ENCODE measurements at places on chromosomes 3 and 15. TPM values are rescaled to one million over a fixed set of nuclear protein-coding genes. Genes with fewer than 3 reads are reported as not detected.

Gene MYZAP
- total RNA-seq, result 3.2 TPM

Gene FAM107A
- total RNA-seq, result 25.1 TPM

Gene CYP1A2
- total RNA-seq, result not detected

Gene CYP19A1
- 7.2 TPM for total RNA-seq

Gene SPESP1
- 4.8 TPM for total RNA-seq

Gene PLSCR2
- not detected for total RNA-seq

Gene CADPS
- 370 TPM for total RNA-seq

Gene MAP4
- total RNA-seq, result 336 TPM

Gene NR2F2
- total RNA-seq, result 28.1 TPM

Gene ARHGEF26
- 15.2 TPM for total RNA-seq

Gene WDR53
- 5.1 TPM for total RNA-seq

Gene ITIH3
- not detected for total RNA-seq

Gene FRMD5
- total RNA-seq, result 27.9 TPM

Gene GORASP1
- 40.8 TPM for total RNA-seq

Gene SNX33
- total RNA-seq, result 2.5 TPM

Gene SKOR1
- 0.69 TPM for total RNA-seq

Gene IGF2BP2
- 19.6 TPM for total RNA-seq

Gene C2CD4A
- under 0.01 TPM for total RNA-seq

Gene FEZF2
- total RNA-seq, result 1.6 TPM

Gene VIPR1
- 0.46 TPM for total RNA-seq
